ENCODE measurements at places on chromosomes 5 and 9.
A peak's percentile ranks its signal among the peaks of the same experiment; 100 is the strongest.

- DNase-seq = no peak
Observed at GRCh38 chr5:153865016-153865415, 173.7 kb downstream of the FAM114A2 start.

- no peak for DNase-seq
Observed at GRCh38 chr5:101637599-101637998, 658.5 kb downstream of the SLCO4C1 start.

- DNase-seq = no peak
Observed at GRCh38 chr5:476102-476813, 33.3 kb downstream of the EXOC3 start.

DNA sequence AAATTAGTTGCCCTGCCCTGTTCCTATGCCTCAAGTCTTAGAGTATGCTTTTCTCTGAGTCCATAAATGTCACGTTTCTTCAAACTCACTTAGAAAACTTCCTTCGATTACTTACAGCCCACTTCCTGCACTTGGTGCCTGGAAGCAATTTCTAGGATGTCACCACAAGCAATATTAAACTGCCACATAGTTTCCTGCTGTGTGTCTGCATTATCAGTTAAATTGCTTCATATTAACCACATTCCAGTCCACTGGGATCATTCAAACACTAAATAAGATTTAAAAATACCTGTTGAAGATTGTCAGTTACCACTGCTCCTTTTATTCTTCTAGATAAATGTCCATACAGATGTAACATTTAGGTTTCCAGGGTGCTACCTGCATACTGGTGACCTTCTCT lies 4.1 kb downstream of the DENND1A start:
- no peak for DNase-seq

DNA sequence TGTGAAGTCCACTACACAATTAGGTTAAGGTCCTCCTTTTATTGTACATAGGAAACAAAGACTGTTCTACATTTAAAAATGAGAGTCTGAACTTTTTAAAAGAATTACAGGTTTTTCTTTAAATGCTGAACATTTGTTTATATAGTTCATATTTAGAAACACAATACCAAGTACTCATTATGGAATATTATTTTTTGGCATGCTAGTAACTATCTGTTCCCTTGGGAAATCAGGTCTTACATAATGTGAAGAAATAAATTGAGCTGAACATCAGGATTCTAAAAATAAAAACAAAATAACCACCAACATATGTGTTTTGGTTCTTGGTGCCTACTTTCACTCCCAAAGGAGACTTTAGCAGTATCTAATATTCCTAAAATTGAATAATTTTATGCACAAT lies 230.5 kb upstream of the IZUMO3 start:
- no peak for DNase-seq

- no peak for DNase-seq
Observed at GRCh38 chr9:134834217-134834956, 46.2 kb upstream of the FCN2 start.

DNA sequence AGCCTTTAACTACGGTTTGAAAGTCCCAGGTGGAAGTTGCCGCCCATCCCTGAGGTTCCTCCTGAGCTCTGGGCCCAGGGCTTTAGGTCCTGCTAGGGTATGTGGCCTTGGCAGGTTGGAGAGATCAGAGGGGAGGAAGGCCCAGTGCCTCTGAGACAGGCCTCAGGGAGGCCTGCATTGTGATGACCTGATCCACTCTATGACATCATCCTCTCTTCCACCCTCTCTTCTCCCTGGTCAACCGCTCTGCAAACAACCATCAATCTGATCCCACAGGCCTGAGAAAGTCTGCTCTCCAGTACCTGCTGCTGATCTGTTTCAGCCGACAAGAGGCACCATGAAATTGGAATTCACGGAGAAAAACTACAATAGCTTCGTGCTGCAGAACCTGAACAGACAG lies at the start of gene CCIN:
TSS of gene CCIN (plus strand) at position 223 of the 400 bp plus-strand sequence. CDS start at position 338, 115 bp downstream.
- DNase-seq = no peak

GRCh38 chr5:166906991-166907713 lies 1384.3 kb upstream of the WWC1 start:
- no peak for DNase-seq

DNA sequence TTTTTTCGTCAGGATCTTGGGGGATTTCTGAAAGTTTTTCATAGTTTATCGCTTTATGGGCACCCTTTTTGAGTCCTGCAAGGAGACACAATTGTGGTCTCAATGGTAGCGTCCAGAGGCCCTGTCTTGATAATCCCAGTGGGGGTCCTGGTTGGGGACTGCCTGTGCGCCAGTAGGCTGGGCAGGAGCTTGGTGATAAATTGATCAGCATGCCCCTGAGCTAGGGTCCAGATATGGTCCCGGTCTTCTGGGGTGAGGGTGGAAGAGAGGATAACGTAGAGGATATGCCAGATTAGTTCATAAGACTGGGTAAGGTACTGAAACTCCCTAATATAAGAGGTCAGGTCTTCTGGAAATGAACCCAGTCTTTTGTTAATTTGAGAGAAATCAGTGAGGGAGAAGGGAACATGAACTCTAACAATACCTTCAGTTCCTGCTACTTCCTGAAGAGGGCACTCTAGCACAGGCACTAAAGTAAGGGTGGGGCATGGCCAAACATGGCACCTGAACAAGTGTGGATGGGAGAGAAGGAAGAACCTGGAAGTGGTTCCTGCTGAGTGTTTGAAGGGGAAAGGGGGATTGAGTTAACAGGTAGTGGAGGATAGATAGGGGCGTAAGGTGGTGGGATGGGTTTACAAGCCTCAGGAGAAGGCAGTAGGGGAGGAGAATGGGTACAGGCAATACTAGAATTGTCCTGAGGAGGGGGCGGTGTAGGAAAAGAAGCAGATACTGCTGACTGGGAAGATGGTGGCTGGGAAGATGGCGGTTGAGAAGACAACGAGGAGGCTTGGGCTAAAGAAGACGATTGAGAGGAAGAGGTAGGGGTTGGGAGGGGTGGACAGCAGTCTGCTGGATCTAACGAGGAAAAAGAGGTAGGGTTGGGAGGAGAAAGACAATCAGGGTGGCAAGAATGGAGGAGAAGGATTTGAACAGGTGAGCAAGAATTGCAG lies 33.8 kb upstream of the ANXA2R start:
- no peak for DNase-seq

DNA sequence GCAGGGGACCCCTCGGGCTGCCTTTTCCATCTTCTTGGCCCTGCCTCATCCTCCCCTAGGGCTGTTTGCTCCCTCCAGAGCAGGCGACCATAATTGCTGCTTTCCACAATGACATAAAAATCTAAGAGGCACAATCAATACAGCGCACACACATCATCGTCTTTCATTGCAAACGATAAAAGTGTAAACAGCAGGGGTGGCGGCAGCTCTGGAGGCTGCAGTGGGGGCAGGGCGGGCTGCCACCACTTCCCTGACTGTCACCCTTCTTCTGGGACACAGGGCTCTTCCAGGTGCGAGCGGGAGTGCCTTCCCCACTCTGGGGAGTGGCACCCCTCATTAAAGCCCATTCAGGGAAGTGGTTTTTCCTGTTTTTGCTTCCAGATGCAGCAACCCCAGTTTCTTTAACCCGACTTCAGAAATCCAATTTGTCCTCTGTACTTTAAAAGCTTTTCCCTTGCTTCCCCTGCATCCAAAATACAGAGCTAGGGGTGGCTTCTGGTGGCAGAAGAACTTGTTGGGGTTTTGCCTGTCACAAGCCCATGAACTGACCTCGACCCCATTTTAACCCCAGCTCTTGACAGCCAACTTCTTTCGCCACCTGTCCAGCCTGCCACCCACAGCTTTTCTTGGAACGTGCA lies 45.7 kb downstream of the TSPAN17 start:
- no peak for DNase-seq

GRCh38 chr9:133783331-133783731 lies 45.2 kb upstream of the SARDH start:
- DNase-seq = no peak

DNA sequence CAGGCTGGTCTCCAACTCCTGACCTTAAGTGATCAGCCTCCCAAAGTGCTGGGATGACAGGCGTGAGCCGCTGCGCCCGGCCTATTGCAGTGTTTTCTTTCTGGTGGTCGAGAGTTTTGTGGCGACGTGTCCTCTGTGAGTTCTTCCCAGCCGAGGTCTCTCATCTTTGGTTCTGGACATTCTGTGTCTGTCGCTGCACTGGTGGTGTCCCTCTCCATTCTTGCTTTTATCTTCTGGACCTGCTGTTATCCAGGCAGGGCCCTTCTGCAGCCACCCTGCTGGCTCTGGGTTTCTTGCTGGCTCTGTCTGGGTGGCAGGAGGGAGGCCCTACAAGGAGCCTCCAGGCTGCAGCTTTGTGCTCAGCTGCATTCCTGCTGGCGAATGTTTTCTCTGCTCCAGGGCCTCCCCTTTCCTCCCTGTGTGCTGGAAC lies 49.1 kb upstream of the EXOC3 start:
- DNase-seq = no peak

DNA sequence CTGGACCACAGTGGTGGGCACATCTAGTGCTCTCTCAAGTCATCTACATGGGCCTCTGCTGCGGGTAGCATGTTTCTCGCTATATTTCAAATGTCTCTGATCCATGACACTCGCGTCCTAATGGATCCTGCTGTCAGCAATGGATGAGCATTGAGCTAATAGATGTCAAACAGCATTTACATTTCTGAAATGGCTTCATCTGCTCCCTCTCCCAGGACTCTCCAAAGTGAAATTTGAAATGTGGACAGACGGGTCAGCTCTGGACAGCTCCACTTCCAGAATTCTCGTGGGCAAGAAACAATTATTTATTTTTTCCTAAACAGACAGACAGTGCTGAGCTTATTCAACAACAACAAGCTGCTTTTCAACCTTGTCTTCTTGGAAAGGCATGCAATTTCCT lies 58.1 kb downstream of the FSTL4 start:
- no peak for DNase-seq

- DNase-seq = no peak
Observed at GRCh38 chr5:172607213-172607793, 33.8 kb upstream of the NEURL1B start.

- no peak for DNase-seq
Observed at GRCh38 chr9:16461137-16461840, 409.2 kb downstream of the BNC2 start.

DNA sequence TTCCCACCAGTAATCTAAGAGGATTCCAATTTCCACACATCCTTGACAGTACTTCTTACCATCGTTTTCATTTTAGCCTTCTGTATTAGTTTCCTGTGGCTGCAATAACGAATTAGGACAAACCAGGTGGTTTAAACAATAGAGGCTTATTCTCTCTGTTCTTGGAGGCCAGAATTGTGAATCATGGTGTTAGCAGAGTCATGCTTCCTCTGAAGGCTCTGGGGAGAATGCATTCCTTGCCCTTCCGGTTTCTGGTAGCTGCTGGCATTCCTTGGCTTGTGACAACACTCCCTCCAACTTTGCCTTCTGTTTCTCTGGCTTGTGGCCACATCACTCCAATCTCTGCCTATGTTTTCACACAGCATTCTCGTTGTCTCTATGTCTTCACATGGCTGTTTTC lies 23.5 kb downstream of the RIGI start:
- no peak for DNase-seq

DNA sequence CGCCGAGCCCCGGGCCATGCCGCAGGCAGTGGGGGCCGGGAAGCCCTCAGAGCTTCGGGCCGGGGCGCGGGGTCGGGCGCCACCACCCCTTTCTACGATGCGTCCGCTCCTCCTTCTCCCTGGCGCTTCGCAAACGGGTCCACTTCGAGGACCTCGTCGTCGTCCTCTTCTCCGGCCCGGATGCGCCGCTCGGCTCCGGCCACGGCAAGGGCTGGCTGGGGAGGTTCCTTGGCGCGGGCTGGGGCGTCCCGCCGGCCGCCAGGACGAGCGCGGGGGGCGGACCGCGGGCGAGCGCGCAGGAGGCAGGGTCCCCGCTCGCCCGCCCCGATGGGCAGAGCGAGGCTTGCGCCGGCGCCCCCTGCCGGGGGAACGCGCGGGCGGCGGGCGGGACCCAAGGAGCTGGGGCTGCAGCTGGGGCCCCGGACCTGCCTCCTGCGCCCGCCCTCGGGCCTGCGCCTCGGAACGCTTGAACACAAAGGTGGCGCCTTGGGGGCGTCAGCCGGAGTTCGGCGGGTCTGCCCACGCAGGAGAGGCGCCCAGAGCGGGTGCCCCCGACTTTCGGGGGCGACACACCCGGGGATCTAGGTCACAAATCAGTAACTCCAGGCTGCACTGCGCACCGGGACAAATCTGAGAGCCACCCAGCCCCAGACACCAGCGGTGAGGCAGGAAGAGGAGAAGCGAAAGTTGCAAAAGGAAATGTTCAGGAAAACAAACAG lies at the start of gene ROR2:
TSS of gene ROR2 (minus strand) at position 283 of the 719 bp plus-strand sequence.
- peak; percentile 16 for DNase-seq

GRCh38 chr5:133340822-133341221 lies 271.5 kb downstream of the FSTL4 start:
- DNase-seq = no peak

GRCh38 chr9:127664324-127664677 lies 42.5 kb upstream of the CFAP157 start:
- DNase-seq = no peak

GRCh38 chr5:139690064-139690802 lies 42.1 kb downstream of the CXXC5 start:
- no peak for DNase-seq

DNA sequence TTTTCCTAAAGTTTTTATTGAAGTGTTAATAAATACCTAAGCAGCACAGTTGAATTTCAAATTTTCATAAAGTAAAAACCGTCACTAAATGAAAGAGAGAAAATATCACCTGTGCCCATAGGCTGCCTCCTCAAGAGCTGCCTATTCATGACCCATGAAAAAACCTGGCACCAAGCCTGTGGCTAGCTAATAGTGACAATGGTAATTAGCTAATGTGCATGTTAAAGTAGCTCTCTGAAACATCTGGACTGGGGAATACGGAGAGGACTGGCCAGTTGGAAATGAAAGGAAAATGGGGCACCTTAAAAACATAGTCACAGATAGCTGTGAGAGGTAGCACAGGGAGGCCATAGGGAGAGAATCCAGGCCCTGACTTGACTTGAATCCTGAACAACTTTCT lies 5.4 kb upstream of the GNE start:
- DNase-seq = no peak

DNA sequence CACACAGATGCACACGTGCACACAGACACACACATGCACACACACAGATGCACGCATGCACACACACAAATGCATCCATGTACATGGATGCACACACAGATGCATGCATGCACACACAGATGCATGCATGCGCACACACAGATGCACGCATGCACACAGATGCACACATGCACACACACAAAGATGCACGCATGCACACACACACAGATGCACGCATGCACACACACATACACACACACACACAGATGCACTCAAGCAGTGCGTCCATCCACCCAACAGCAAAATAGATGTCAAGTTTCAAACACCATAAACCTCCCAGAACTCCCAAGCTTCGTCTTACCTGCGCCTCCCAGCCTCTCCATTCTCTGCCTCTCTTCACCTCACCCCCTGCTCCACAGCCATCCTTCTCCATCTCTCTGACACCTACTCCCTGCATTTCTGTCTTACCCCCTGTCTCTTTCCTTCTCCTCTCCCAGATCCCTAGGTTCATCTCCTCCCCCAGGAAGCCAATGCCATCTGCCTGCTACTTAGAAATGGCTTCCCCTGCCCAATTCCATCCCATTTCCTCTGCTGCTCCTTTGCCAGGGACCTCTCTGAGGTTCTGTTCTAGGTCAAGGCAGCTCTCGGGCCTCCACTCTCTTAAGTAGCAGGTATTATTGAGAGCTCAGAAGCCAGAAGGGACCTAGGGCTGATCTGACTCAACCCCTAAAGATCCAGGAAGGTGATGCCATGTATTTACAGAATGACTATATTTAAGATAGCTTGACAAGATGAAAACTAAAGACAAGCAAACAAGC lies 297.2 kb downstream of the MED10 start:
- DNase-seq = no peak
